ENCODE measurements at places on chromosomes 16 and 17.
A peak's percentile ranks its signal among the peaks of the same experiment; 100 is the strongest.

- H3K4me3 ChIP-seq: no peak overlapping the region
- no peaks in the 10 kb centered on the region for H3K27me3 ChIP-seq
- H3K36me3 ChIP-seq: peaks cover 46% of the 10 kb centered on the region
- DNase-seq: no peak
- peaks cover under 1% of the 10 kb centered on the region for H3K4me1 ChIP-seq
Measured at GRCh38 chr16:3776316-3776715, 59.0 kb upstream of the TRAP1 start.

- no peaks in the 10 kb centered on the region for H3K27me3 ChIP-seq
- no peaks in the 10 kb centered on the region for H3K36me3 ChIP-seq
- no peak for DNase-seq
- H3K4me1 ChIP-seq: no peaks in the 10 kb centered on the region
- no peak overlapping the region for H3K4me3 ChIP-seq
Measured at GRCh38 chr17:73750975-73751374, 106.7 kb upstream of the SDK2 start.

DNA sequence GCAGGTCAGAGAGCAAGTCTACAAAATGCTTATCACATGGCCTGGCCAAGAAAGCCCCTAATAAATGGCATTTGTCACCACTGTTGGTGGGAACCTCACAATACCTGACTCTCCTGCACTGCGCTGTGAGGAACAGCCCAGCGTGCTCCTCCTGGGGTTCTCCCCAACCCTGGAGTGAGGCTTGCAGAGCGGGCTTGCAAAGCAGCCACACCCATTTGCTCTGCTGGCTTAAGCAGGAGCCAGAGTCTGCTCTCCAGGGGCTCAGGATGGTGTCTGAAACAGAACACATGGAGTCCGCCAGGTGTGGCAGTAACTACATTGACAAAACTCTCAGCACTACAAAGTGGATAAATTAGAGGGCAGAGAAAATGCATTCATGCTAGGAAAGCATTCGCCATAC is 331.0 kb upstream of the CCL2 start:
- no peak for DNase-seq
- no peaks in the 10 kb centered on the region for H3K4me1 ChIP-seq
- no peak overlapping the region for H3K27ac ChIP-seq
- no peak overlapping the region for H3K4me3 ChIP-seq

DNA sequence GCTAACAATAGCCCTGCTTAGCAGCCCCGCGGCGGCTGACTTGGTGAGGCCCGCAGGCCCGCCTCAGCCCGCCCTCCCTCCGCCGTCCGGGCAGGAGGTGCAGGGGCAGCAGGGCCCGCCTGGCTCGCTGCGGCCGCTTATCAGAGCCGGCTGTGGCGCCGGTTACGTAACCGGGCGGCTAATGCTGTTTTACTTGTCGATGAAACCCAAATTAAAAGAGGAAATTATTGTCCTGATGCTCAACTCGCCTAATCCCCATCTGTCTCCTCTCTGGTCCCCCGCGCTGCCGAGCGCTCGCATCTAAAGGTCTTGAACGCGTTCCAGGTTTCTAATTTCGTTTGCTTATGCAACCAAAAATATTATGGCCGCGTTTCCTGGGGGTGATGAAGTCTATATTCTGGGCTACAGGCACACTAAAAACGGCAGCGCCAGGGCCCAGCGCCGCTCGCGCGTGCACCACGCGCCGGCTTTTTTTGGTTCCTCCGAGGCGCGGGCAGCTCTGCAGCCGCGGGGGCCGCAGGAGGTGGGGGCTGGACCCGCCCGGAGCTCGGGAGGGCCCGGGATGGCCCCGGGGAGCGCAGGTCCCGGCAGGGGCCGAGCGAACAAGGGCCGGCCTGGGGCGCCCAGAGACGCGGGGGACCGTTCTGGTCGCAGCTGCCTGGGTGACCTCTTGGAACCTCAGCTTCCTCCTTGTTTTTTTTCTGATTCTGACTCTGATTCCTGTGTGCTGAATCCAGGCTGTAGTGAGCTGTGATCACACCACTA is 65.2 kb upstream of the TOB1 start:
- peaks cover 39% of the 10 kb centered on the region for H3K4me1 ChIP-seq
- H3K36me3 ChIP-seq: no peaks in the 10 kb centered on the region
- H3K4me3 ChIP-seq: peak overlapping the region; percentile 68
- peak; percentile 53 for DNase-seq
- H3K27me3 ChIP-seq: peaks cover 23% of the 10 kb centered on the region
- peak overlapping the region; percentile 47 for H3K27ac ChIP-seq

- no peak overlapping the region for H3K4me3 ChIP-seq
- no peak overlapping the region for H3K27ac ChIP-seq
- peak; percentile 72 for DNase-seq
- H3K4me1 ChIP-seq: peaks cover 5% of the 10 kb centered on the region
- H3K36me3 ChIP-seq: no peaks in the 10 kb centered on the region
Measured at GRCh38 chr16:67672739-67673662, 6.4 kb downstream of the C16orf86 start.

DNA sequence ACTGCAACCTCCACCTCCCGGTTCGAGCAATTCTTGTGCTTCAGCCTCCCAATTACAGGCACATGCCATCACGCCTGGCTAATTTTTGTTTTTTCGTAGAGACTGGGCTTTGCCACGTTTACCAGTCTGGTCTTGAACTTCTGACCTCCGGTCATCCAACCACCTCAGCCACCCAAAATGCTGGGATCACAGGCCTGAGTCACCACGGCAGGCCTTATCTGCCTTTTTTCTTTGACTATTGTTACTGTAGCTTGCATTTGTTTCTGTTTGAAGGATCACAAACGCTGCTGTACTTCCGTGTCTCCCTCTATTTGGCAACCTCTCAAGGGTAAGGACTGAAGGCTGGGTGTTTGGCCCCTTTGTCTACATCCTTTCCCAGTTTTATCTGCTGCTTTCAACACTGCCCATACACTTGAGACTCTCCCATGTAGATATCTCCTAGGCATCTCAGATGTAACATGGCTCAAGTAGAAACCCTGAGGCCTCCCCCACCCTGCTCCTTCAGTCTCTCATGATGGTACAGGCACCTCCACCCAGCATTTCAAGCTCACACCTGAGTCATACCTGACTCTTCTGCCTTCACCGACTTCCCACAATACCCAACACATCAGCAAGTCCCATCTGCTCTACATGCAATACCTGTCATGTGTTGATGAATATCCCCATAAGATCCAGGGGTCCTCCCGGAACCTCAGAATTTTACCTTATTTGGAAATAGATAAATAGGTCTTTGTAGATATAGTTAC is 219.0 kb downstream of the CPPED1 start:
- H3K27ac ChIP-seq: no peak overlapping the region
- no peaks in the 10 kb centered on the region for H3K27me3 ChIP-seq
- no peaks in the 10 kb centered on the region for H3K4me1 ChIP-seq
- H3K4me3 ChIP-seq: no peak overlapping the region
- peaks cover 6% of the 10 kb centered on the region for H3K36me3 ChIP-seq

Data from activated CD4-positive, alpha-beta memory T cell treated with anti-CD3 and anti-CD28 coated beads, Interleukin-2, amount 10 ng/mL, durations not matched to agents 7 days and 5 days (primary cell).